Suprapubic skin (tissue), 4 donors: ENCODE measurements at places on chromosomes 7 and 10. TPM values are rescaled to one million over a fixed set of nuclear protein-coding genes. Genes with fewer than 3 reads are reported as not detected.

HTR7 gene
- total RNA-seq: 0.59 TPM

GRCh38 chr7:120986650-120987049 is 1.9 kb upstream of the CPED1 start:
- no peak for DNase-seq
- H3K36me3 ChIP-seq: no peaks in the 10 kb centered on the region
- peaks cover 6% of the 10 kb centered on the region for H3K27me3 ChIP-seq
- no peak overlapping the region for H3K27ac ChIP-seq
- H3K4me1 ChIP-seq: peaks cover 8% of the 10 kb centered on the region

ZNF804B gene
- not detected for total RNA-seq

AQP1 gene
- total RNA-seq: 92.1 TPM

GRCh38 chr7:149719912-149720335 is 53.5 kb downstream of the ZNF467 start:
- H3K27ac ChIP-seq: no peak overlapping the region
- DNase-seq: no peak
- peaks cover 20% of the 10 kb centered on the region for H3K4me1 ChIP-seq
- H3K27me3 ChIP-seq: no peaks in the 10 kb centered on the region
- peaks cover 44% of the 10 kb centered on the region for H3K36me3 ChIP-seq

BMPER gene
- 0.89 TPM for total RNA-seq

NKX1-2 gene
- 1.2 TPM for total RNA-seq

GRCh38 chr10:91206837-91207474 is 13.5 kb upstream of the PCGF5 start:
- H3K4me1 ChIP-seq: peaks cover under 1% of the 10 kb centered on the region
- H3K27ac ChIP-seq: no peak overlapping the region
- DNase-seq: no peak
- no peaks in the 10 kb centered on the region for H3K36me3 ChIP-seq
- H3K27me3 ChIP-seq: no peaks in the 10 kb centered on the region

DNA sequence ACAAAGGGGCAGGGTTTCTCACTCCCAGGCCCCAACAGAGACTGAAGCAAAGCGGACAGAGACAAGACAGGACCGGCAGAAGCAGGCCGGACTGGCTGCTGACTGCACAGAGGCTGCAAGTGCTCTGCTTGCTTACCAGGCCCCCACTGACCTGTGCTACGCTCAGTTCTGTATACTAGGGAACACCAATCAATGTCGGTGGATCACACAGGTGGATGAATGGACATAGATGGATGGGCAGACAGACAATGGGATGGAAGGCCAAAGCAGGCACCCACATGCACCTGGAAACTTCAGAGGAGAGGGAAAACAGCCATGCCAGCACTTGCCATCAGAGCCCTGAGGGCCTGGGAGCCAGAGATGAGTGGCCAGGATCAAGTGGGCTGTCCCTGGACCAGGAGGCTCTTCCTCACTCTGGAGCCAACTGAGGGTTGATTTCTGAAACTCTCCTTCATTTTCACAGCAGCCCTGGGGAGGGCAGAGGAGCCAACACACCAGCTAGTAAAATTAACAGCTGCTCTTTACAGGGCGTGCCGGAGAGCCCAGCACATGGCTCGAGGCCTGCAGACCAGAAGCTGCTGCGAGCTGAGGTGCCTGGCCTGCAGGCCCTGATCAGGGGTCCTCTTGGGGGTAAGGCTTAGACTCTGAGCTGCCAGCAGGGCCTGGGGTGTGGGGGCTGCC is 243.6 kb downstream of the KCNMA1 start:
- H3K4me3 ChIP-seq: no peak overlapping the region
- DNase-seq: no peak
- H3K27ac ChIP-seq: no peak overlapping the region
- H3K36me3 ChIP-seq: no peaks in the 10 kb centered on the region
- peaks cover 7% of the 10 kb centered on the region for H3K27me3 ChIP-seq
- peaks cover 22% of the 10 kb centered on the region for H3K4me1 ChIP-seq

C10orf53 gene
- not detected for total RNA-seq

SRRM3 gene
- 8.4 TPM for total RNA-seq

DNA sequence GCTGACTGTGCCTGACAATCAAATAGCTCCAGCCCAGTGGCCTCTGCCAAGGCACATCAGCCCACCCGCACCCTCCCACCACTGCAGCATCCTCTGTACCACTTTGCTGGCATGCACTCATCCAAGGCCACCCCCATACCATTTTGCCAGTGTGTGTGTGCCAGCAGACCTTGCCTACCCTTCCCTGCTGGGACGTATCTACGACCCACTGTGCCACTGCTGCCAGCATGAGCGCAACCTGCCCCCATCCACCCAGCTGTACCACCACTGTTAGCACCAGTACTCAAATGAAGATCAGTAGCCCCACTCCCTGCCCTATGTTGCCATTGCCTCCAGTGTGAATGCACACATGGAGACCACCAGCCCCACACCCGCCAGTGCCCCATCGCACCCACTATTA is 149.4 kb upstream of the PTN start:
- no peaks in the 10 kb centered on the region for H3K36me3 ChIP-seq
- no peak for DNase-seq
- no peaks in the 10 kb centered on the region for H3K27me3 ChIP-seq
- H3K4me1 ChIP-seq: no peaks in the 10 kb centered on the region
